ENCODE measurements at places on chromosomes 3 and 15.

DNA sequence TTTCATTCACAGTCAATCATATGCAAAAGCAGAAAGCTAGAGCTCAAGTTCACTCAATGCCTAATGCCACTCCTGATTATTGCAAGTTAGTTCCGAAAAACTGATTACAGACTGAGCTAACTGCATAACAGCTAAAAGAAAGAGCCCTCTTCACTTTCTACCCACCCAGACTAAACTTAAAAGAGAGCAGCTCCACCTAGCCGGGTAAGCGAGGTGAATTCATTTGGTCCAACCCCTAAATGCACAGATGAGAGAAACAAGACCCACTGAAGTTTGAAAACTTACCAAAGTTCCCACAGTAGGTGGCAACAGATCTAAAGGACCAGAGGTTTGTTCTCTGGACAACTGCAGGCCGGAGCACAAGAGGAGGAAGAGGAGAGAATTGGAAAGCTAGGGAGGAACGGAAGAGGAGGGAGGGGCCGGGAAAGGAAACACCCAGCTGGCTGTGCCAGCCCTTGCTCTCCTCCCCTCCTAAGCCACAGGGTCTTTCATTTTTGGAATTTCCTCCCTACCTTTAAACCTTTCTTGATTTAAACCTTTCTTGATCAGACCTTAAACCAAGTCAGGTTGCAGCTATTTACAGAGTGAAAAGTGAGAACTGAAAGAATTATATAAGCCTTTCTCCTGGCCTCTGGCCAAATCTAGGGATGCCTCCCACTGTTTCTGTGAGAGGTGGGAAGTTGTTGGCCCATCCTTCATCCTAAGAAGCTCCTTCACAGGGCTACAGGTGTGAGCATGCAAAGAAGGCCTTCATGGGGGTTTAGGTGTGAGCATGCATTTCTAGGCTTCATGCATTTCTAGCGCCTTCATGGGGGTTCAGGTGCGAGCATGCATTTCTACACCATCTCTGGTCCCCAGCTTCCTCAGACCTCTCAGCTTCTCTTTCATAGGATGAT is 114.7 kb upstream of the LMOD3 start:
- DNase-seq = no peak

DNA sequence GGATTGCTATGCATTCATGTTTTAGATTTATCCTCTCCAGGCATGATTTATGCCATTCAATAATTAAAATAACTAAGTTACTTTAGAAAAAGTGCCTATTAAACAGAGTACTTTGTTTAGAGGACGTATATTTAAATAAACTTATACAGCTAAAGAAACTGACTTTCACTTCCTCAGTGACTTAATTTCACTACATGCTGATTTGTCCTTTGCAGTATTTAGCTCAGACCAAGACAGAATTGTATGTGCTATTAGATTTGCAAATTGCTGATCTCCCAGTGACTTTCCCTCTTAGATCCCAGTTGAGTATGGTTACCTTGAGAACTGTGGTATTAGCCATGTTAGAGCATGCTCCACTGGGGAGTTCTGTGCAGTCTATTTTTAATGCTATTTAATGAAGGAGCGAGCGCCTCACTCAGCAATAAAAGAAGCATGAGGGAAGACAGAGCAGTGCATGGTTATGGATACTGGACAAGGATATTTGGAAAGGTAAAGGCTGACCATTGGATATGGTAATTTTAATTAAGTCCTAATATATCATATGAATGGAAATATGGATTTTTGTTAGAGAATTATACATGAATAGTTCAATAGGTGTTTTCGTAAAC is 2.7 kb downstream of the ARPP21 start:
- no peak for DNase-seq

DNA sequence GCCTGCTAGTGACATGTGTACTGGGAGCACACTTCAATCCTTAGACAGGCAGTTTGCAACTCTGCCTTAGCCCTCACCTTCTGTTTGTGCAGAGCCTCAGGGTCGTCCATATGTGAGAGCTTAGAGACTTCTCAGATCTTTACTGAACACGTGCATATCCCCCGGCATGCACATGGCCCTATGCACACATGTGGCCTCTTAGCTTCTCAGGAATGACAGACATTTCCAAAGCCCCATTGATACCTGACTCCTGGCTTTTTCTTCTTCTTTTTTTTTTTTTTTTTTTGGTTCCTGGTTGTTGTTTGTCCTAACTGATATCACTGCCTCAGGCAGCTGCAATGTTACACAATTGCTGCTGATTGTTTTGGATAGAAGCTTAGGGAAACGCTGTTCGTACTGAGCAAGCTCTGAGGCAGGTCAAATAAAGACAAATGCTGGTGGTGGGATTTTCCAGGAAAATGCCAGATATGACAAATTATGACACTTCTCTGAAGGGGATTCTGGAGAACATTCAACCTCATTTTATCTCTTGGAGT is 107.2 kb upstream of the RGMA start:
- no peak for DNase-seq

DNA sequence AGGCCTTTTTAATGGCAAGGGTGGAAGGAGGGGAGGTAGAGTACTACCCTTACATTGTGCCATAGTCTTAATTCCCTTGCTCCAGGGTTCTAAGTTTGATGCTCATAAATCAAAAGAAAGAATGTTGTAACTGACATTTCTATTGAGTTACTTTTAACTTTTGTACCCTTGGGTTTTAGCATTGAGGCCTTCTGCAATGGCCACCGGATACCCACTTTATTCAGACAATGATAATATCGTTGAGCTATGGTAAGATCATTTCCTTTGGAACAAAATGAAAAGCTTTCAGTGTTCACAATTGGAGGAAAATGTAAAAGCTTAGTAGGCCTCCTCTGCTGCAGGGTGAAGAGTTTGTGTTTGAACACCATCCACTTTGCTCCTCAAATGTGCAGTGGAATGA is 16.8 kb downstream of the CGNL1 start:
- no peak for DNase-seq

GRCh38 chr15:69433831-69434230 is 18.8 kb upstream of the RPLP1 start:
- DNase-seq = no peak

GRCh38 chr3:140292684-140293083 is 357.7 kb downstream of the CLSTN2 start:
- DNase-seq = no peak

DNA sequence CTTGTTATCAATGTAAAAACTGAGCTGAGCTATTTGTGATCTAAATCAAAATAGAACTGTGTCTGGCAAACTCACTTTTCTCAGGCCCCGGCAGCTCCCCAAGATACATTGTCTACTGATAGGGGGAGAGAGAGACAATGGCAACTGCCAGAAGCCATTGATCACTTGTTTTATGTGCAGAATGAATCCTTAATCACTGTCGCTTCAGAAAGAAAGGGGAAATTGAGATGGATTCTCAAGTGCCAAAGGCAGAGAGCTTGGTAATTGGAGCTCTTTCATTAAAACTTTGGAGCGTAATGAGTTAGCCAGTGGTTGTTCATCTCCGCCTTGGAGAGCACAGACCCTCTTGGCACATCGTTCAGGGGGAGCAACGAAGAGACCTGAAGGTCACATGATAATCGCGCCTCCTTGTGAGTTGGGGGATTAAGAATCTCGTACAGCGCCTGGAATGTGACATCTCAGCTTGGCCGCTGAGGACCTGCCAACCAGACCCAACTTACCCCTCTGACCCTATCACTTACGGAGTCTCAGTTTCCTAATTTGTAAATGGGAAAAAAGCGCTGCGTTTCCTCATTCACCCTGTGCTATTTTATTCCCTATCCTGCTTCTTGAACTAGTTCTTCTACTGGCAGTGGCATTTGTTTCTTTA is 252.8 kb downstream of the VPS13C start:
- no peak for DNase-seq

GRCh38 chr15:39427705-39428104 is 153.2 kb upstream of the THBS1 start:
- no peak for DNase-seq

DNA sequence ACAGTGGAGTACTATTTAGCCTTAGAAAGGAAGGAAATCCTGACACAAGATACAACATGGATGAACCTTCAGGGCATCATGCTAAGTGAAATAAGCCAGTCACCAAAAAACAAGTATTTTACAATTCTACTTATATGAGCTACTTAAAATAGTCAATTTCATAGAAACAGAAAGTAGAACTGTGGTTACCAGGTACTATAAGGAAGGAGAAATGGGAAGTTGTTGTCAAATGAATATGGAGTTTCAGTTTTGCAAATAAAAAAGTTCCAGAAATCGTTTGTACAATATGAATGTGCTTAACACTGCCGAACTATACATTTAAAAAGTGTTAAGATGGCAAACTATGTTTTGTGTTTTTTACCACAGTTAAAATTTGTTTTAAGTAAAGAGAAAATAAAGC is 26.8 kb downstream of the TRANK1 start:
- DNase-seq = no peak

GRCh38 chr3:161355508-161355907 is 15.8 kb downstream of the SPTSSB start:
- no peak for DNase-seq

DNA sequence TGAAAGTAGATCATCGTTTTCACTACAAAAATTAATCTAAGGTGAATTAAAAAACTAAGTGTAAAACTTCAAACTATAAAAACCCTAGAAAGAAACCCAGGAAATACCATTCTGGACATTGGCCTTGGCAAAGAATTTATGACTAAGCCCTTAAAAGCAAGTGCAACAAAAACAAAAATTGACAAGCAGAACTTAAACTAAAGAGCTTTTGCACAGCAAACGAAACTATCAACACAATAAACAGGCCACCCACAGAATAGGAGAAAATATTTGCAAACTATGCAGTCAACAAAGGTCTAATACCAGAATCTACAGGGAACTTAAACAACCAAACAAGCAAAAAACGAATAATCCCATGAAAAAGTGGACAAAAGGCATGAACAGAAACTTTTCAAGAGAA is 302.0 kb downstream of the CHST2 start:
- no peak for DNase-seq

DNA sequence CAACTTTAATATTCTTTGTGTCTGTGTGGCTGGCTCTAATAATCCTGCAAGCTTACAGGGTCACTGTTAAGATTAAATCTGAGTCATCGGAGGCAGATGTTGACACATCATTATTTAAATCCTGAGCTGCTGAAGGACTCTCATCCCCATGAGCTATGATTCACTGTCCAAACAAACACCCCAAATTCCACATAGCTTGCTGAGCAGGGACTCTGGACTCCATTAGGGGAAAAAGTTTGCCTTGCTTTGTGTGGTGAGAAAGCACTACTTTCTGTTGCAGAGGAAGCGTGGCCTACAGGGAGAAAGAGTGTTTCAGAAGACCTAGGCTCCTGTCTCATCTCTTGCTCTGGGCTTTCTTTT is 213.7 kb downstream of the PDCD6IP start:
- no peak for DNase-seq

DNA sequence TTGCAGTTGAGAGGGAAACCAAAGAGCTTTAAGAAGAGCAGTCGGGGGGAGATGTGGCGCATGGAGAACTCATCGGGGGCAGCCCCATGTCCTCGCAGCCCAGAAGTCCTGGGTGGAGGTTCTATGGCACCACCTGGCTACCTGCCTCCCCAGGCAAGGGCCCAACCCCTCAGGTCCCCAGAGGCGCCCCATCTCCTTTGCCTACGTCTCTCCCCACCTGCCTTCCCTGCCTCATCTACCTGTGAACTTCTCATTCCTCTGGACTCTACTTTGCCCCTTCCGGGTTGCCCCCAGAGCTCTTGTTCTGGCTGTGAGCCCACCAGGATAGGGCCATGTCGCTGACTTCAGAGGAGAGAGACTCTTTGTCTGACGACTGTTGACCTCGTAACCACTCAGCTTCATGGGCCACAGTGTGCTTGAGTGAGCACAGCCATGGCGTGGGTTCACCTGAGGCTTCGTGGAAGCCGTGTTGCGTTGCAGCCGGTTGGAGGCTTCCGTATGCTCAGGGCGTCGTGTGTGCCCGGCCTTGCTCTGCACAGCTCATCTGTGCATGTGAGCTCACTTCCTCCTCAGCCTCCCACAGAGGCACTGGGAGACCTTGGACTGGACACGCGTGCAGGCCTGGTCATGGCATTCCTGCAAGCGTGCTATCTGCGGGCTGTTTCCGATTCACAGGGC is 13.4 kb downstream of the APBA2 start:
- no peak for DNase-seq

DNA sequence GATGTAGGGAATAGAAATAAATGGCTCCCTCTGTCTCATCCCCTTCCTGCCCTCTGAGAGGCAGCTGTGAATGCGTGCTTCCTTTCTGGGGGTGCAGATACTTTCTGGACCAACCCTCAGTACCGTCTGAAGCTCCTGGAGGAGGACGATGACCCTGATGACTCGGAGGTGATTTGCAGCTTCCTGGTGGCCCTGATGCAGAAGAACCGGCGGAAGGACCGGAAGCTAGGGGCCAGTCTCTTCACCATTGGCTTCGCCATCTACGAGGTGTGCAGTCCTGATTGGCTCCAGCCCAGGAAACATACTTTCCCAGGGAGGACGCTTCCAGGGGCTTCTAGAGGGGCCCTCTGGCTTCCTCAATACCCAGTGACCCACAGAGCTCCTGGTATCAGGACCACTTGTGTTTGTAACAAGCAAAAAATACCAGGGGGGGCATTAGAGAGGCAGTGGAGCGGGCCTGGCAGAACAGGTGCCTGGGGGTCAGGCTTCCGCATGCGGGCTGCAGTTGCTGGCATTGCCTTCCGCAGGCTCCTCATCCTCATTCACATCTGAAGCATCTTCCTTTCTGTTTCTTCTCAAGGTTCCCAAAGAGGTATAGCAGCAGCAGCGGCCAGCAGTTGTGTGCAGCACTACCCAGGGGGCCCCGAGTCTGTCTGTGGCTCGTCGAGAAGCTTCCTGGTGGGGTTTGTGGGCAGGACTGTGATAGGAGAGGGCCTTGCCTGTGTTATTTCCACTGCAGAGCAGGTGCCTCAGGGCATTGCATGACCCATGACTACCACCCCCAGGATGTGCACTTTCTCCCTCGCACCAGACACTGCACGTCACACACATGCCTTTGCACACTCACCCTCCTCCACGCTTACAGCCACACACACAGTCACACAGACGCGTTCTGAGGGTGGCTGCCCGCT is 42.5 kb downstream of the CAPN3 start:
- DNase-seq = peak; percentile 10

GRCh38 chr3:81793410-81793809 is 32.0 kb upstream of the GBE1 start:
- no peak for DNase-seq

DNA sequence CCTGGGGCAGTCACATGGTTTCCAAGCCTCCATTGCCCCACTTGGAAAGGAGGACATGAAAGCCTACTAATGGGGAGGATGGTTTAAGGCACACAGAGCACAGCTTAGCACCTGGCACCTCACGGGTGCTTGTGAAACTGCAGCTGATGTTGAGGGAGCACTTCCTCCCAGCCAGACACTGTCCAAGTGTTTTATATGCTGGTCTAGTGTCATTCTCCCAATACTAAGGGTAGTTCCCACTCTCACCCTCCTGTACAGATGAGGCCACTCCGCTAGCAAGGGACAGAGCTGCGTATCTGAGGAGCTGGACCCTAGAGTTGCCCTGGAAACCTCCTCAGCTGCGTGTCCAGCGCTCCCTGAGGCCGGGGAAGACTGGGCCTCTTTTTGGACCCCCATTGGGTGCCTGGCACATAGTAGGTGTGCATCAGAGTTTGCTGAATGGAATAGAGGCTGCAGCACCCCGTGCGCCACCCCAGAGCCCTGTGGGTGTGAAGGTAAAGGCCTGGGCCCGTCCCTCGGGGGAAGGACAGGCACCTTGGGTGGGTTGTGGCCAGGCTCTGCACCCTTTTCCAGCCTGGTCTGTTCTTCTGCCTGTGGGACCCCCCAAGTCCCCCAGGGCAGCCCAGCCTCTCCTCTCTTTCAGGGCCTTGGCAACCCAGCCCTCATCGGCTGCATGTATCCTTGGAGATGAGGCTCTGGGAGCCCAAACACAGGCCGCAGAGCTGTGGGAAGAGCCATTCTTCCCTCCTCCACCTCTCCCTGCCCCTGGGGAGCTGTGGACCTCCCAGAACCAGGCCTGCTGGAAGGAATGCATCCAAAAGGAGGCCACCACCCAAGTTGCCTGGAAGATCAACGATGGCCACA is 31.3 kb downstream of the DNASE1L3 start:
- no peak for DNase-seq
